ENCODE measurements at places on chromosomes 6 and 20.

GRCh38 chr6:43192911-43193310, 10.9 kb downstream of the CUL9 start:
- DNase-seq = no peak

- no peak for DNase-seq
Measured at GRCh38 chr6:44742201-44742600, 354.7 kb downstream of the CDC5L start.

GRCh38 chr20:53738039-53738944, 144.7 kb upstream of the ZNF217 start:
- no peak for DNase-seq

DNA sequence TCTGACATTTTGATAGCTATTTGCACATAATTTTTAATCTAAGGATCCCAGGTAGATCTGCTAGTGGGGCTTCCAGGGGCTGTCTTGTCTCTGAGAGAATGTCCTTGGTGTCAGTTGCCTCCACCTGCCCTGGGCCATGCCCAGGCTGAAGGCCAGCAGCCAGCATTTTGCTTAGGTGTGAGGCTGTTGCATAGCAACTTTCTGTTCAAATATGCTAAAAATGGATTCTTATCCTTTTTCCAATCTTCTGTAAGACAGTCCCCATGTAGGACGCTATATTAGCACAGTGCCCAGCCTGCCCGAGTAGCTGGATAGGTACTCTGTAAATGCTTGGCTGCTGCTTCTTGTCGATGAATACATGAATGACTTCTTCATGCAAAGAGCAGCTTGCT, 62.5 kb upstream of the CITED2 start:
- DNase-seq = no peak

DNA sequence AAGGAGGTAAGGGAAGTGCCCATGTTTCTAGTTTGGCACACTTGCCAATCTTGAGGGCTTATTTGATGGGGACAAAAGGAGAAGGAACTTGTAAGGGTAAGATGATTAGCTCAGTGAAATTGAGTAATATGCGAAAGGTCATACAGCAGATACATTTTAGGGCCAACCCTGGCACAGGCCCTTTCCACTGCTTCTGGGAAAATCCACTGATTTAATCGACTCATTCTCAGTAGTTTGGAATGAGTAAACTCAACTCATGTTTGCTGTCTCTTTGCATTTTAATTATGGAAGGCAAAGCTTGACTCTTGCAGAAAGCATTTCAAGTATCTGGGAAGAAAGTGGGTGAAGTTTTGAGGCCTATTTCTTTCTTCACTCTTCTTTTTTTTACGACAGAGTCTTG, 20.0 kb downstream of the PHF20 start:
- DNase-seq = no peak

DNA sequence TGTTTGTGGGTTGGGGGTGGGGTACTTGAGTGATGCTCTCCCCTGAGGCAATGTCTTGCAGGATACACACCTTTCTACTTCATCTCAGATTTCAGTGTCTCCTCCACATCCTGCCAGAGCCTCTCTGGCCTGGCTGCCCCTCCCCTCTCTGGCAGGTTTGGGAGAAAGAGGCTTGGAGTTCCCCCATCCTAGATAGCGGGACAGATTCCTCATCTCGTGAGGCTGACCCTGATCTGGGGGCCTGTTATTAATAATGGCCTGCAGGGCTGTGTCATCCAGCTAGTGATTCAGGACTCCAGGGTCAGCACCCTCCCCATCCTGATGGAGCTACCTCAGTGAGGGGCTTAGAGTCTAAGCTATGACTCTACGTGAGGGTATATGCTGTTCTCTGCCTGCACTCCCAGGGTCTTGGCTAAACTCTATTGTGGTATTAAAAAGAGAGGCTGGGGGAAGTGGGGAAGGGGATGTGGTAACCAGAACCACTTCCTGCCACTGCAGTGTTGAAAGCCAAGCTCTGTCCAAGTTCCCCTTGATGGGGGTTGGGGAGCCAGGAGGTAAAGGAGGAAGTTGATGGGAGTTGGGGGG, 3.7 kb upstream of the MMP9 start:
- no peak for DNase-seq

DNA sequence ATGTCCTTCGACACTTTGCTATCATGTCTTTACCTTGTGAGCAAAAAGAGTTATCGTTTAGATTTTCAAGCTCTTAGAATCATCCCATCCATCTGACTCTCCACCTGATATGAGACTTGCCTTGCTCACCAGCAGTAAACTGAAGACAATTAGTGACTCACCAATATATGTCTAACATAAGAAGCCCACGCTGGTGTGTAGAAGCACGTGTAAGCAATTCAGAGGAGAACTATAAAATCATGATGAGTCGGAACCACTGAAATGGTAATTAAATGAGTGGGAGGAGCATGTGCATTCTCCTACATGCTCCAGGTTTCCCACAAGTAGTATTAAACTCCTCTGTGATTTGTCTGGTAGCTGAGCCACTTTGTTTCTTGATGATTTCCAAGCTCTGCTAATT, 181.6 kb upstream of the RNF217 start:
- no peak for DNase-seq

GRCh38 chr6:733431-734219, 40.7 kb upstream of the EXOC2 start:
- no peak for DNase-seq

- DNase-seq = peak; percentile 79
Measured at GRCh38 chr6:137904822-137905617, 38.0 kb downstream of the TNFAIP3 start.

DNA sequence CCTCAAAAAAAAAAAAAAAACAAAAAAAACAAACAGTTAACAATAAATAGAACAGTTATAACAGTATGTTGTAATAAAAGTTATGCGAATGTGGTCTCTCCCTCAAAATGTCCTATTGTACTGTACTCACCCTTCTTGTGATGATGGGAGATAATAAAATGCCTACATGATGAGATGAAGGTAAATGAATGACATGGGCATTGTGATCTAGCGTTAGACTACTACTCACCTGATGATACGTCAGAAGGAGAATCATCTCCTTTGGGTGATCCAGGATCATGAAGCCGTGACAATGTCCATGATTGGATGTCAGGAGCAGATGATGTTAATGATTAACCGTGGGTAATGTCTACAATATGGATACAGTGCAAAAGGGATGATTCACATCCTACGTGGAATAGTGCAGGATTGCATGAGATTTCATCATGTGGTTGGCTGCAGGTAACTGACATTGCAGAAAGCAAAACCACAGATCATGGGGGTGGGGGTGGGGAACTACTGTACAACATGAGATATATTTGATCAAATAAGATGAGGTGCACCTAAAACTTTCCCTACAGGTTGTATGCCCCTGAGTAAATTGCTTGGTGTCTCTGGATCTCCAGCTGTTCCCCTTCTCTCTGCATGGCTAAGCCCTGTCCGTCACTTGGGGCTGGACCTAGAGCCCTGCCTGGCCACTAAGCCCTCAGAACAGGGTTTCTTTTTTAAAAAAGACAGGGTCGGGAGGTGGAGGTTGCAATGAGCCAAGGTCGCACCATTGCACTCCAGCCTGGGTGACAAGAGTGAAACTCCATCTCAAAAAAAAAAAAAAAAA, 6.2 kb upstream of the RBCK1 start:
- no peak for DNase-seq

GRCh38 chr6:17986656-17987446, 584 bp downstream of the KIF13A start:
- DNase-seq = peak; percentile 43

DNA sequence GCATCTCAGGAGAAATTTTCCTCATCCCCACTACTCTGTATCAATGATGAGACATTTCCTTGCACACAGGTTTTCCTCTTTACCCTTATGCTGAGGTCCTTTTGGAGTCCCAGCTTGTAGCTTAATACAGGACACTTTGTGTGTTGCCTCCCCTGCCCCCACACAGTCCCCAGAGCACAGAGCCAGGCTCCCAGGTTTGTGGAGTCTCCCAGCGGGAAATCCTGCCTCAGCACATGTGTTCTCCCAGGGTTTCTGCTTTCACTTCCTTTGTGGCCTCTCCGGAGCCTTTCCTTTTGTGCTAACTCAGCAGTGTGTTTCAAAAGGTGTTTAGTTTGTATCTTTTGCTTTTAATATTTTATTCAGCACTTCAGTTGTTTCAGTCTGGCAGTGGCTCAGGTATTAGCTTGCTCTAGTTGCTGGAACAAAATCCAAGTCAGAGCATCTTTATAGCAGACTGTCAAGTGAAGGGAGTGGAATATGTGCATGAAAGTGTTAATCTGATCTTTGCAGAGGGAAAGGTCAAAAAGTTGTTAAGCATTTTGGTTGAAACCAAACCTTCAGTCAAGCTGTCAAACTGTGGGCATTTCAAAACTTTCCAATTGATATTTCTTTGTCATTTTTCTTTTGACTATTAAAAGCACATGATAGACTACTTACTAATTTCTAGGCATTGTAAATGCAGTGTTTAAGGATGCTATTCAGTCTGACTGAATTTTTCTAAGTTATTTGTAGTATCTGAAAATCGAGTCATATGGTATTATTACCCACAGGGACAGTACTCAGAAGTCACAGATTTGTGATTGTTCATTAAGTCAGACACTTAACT, 8.6 kb downstream of the SNX9 start:
- no peak for DNase-seq

- DNase-seq = no peak
Measured at GRCh38 chr6:121347484-121347883, 13.2 kb upstream of the TBC1D32 start.

DNA sequence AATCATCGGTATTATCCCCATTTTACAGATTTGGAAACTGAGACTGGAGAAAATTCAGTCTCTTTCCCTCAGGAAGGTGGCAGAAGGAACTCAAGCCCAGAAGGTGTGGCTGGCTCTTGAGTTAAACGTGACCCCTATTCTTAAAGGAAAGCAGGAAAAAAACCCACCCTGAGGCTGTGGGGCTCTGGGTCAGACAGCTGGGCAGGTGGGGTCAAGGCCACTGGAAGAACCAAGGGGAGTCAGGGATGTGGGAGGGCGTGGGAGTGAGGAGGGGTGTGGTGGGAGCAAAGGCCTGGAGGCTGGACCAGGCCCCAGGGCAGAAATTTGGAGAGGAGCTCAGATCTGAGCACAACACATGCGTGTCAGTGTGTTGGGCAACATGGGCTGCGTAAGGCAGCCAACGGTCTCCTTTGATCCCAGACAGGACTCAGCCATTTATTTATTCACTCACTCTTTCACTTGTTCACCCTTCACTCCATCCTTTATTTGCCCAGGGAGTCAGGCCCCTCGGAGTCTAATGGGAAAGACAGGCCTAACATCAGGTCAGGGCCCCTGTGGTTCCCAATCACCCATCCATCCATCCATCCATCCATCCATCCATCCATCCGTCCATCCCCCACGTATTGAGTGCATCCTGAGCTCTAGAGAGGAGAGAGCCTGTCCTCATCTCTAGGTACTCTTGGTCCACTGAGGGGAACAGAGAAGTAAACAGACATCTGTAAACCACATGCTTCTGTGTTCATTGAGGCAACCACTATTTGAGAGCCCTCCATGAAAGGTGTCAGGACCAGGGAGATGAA, 165.0 kb downstream of the VEGFA start:
- DNase-seq = no peak

DNA sequence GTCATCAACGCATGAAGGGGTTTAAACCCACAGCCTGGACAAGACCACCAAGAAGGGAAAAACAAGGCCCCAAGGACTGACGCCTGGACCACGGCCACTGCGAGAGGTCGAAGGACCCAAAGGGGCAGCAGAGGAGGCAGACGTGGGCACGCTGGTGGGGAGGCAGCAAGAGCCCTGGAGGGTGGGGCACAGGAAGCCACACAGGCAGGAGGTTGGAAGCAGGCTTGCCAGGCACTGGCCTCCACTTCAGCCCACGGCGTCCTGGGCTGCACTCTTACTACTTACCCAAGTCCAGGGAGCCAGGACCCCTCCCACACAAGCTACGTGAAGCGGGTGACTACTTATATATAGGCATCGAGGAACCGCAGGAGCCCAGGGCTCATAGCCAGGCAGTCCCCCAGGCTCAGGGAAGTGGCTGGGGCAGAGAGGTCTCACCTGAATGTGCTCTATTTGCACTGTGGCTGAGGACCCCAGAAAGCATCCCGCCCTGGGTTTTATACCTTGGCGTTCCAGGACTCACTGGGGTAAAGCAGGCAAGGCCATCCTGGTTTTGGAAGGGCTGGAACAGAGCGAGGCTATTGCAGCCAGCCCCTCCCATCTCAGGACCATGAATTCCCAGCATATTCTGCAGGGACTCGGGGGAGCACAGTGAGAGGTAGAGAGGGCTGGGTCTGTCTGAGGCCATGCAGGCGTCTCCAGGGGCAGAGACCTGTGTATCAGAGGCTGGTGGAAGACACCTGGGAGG, 113.8 kb upstream of the AFDN start:
- no peak for DNase-seq

DNA sequence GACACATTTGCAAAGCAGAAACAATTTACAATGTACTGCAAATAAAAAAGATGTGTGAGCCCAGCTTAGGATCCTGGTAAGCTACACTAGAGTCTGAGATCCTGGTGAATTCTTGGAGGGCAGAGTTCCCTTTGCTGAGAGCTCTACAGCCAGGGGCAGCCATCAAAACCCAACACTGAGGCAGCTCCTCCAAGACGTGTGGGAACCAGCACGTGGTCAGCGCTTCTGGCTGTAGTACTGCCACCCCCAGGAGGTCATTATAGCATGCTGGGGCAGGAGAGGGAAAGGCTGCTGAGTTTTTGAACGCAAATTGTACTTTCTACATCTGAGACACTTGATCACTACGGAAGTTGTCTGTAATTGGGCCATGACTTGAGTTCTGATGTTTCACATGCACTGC, 131.5 kb downstream of the INSM1 start:
- no peak for DNase-seq

- DNase-seq = no peak
Measured at GRCh38 chr20:1060985-1061384, 57.4 kb upstream of the PSMF1 start.

- no peak for DNase-seq
Measured at GRCh38 chr6:53929041-53929820, 134.4 kb downstream of the LRRC1 start.

- DNase-seq = no peak
Measured at GRCh38 chr20:61332016-61332975, 80.2 kb downstream of the CDH4 start.

- DNase-seq = peak; percentile 60
Measured at GRCh38 chr6:26501482-26501986, 1.4 kb downstream of the BTN1A1 start.

DNA sequence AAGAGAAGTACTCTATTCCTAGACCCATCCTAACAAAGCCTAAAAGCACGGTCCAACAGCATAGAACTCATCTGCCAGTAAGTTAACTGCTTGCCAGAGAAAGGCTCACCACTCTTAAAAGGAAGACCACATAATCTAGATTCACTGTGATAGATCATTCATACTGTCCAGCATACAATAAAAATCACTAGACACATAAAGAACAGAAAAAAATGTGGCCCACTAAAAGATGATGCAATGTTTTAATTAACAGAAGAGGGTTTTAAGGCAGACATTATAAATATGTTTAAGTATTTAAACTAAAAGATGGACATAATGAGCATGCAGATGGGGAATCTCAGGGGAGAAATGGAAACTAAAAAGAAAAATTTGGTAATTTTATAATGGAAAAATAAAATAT, 157.5 kb upstream of the CDH4 start:
- DNase-seq = no peak

Data from GM06990 (cell line).